Bladder microvascular endothelial cell (primary cell): ENCODE measurements at places on chromosomes 11 and 22. TPM values are rescaled to one million over a fixed set of nuclear protein-coding genes. Genes with fewer than 3 reads are reported as not detected.

NDUFS8 gene
- total RNA-seq: 92.6 and 97.9 TPM in 2 replicates

PTPMT1 gene
- 53.9 and 71.5 TPM in 2 replicates for total RNA-seq

C11orf42 gene
- total RNA-seq: not detected in 2 replicates

OR8G5 gene
- not detected in 2 replicates for total RNA-seq

CALCA gene
- total RNA-seq: not detected in 2 replicates

DNAJB13 gene
- not detected in 2 replicates for total RNA-seq

RAG1 gene
- 0.81 and 1.4 TPM in 2 replicates for total RNA-seq

TMPRSS5 gene
- total RNA-seq: 0.13 and 0.16 TPM in 2 replicates

SCN4B gene
- under 0.01 and 0.06 TPM in 2 replicates for total RNA-seq

TAF6L gene
- 19.3 and 43.2 TPM in 2 replicates for total RNA-seq

NOX4 gene
- 21.5 and 32.3 TPM in 2 replicates for total RNA-seq

PRR33 gene
- total RNA-seq: not detected in 2 replicates

SH3BP1 gene
- total RNA-seq: 0.16 and 1.8 TPM in 2 replicates

CCDC87 gene
- under 0.01 and 0.13 TPM in 2 replicates for total RNA-seq

B3GAT1 gene
- not detected in 2 replicates for total RNA-seq

OR5P2 gene
- total RNA-seq: not detected in 2 replicates

WNT11 gene
- 0.31 TPM in 1 of 2 replicates, not detected in the other for total RNA-seq

RASD2 gene
- total RNA-seq: not detected in 2 replicates

SPA17 gene
- 4.0 and 4.3 TPM in 2 replicates for total RNA-seq

SLC22A6 gene
- total RNA-seq: not detected in 2 replicates

TRIM48 gene
- total RNA-seq: not detected in 2 replicates

MS4A7 gene
- total RNA-seq: not detected in 2 replicates

RNH1 gene
- 206 and 271 TPM in 2 replicates for total RNA-seq

MIAT gene
- total RNA-seq: 0.16 and 0.82 TPM in 2 replicates

VPS26B gene
- 19.1 and 41.9 TPM in 2 replicates for total RNA-seq

OR4A16 gene
- not detected in 2 replicates for total RNA-seq

ROBO4 gene
- 204 and 396 TPM in 2 replicates for total RNA-seq

TAF10 gene
- 22.5 and 46.9 TPM in 2 replicates for total RNA-seq

ZNF202 gene
- total RNA-seq: 5.0 and 10.7 TPM in 2 replicates

FGF19 gene
- not detected in 2 replicates for total RNA-seq

SCGB1A1 gene
- not detected in 2 replicates for total RNA-seq

CYP2D6 gene
- 0.16 and 0.50 TPM in 2 replicates for total RNA-seq

LIF gene
- total RNA-seq: 0.49 and 2.0 TPM in 2 replicates

GLB1L2 gene
- 0.16 and 0.25 TPM in 2 replicates for total RNA-seq

SPON1 gene
- 0.06 TPM in 1 of 2 replicates, not detected in the other for total RNA-seq

DCDC1 gene
- total RNA-seq: under 0.01 TPM in 1 of 2 replicates, not detected in the other

GLYAT gene
- not detected in 2 replicates for total RNA-seq

OR5A1 gene
- not detected in 2 replicates for total RNA-seq

C11orf86 gene
- not detected in 2 replicates for total RNA-seq

IL17REL gene
- not detected in 2 replicates for total RNA-seq

HEPHL1 gene
- total RNA-seq: not detected in 2 replicates

OR51B5 gene
- not detected in 2 replicates for total RNA-seq

TBX1 gene
- total RNA-seq: 0.81 and 98.6 TPM in 2 replicates

TH gene
- total RNA-seq: not detected in 2 replicates

TIMP3 gene
- 34.6 and 201 TPM in 2 replicates for total RNA-seq
